Stimulated activated CD4-positive, alpha-beta T cell treated with anti-CD3 and anti-CD28 coated beads, Interleukin-1b, Interleukin-23, amount 100 ng/mL, for 1 hour (primary cell): ENCODE measurements at places on chromosomes 11 and 22.

- no peak for DNase-seq
Observed at GRCh38 chr11:83921447-83922192, 635.5 kb upstream of the CCDC90B start.

DNA sequence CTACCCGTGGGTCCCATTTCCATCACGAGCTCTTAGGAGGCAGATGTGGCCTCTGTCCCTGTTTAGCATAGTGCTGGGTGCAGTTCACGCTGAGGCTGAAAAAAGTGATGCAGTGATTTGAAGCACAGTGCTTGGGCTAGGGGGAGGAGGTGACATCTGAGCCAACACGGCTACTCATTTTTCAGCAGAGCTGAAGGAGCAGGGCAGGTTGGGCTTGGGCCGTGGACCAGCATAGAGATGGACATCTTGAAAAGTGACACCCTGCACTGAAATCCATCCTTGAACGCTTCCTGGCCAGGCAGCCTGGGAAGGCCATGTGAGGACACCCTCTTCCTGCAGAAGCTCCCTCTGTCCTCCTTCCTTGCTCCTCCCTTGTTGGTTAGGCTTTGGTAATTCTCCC lies 66.4 kb downstream of the ADAMTS15 start:
- no peak for DNase-seq

GRCh38 chr11:77056814-77057402 lies 9.9 kb upstream of the CAPN5 start:
- DNase-seq: no peak

- no peak for DNase-seq
Observed at GRCh38 chr11:101848262-101848661, 66.5 kb upstream of the CEP126 start.

DNA sequence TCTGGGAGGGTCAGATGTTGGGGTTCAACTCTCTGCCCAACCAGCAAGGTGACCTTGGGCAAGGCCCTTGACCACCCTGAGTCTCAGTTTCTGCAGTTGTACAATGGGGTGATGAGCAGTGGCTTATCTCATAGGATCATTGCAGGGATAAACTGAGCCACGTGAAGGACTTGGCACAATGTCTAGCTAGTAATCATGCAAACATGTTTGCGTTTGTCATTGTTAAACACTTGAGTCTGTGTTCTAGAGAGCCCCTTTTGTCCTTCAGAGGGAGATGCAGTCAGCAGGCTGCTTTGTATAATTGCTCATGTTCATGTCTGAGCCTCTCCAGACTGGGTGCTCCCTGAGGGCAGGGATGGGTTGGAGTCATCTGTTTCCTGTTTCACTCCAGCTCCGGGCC lies 15.8 kb downstream of the CD82 start:
- no peak for DNase-seq

DNA sequence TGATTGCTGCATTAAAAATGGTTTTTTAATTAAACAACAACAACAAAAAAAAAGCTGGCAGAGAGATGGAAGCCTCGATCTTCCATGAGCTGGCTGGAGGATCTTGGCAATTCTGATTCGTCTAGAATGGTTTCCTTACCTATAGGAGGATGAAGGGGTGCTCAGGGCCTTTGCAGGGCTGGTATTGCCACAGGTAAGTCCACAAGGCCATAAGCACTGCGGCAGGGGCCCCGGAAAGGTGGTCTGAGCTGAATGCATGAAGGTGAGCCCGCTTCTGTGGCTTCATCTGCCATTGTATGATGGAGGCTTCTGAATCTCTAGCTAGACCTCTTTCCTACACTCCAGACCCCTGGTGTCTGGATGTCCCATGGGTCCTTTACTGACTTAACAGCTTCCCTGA lies 101.5 kb downstream of the TSPAN18 start:
- DNase-seq: no peak

- DNase-seq: no peak
Observed at GRCh38 chr11:83681906-83682610, 395.9 kb upstream of the CCDC90B start.

DNA sequence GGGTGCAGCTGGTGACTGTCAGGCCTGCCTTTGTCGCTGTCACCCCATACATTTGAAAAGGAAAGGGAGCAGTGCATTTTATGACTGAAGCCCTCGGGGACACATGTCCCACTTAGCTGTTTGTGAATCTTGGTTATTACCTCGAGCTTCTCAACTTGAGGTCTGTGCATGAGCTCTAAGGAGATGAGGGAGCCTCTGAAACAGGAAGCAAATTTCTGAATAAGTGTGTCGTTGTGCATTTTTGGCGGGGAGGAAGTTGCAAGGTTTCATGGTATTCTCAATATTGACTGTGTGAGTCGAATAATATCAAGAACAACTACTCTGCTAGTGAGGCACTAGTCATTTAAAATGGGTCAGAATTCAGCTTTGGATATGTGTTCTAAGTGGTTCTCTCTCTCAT lies 149.7 kb upstream of the PLET1 start:
- no peak for DNase-seq
